ENCODE measurements at places on chromosomes 11 and 22.

DNA sequence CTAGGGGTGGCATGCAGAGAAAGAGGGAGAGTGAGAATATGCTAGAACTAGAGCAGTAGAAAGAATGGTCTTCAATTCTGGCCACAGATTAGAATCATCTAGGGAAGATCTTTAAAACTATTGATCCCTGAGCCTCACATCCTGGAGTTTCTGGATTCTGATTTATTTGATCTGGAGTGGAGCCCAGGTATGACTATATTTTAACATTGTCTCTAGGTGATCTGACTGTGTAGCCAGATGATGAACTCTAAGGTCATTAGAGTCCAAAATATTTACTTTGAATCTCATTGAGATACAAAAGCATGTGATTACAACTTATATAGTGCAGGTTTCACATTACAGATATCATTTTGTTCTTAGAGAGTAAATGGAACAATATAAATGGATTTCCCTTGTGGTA is 79.7 kb downstream of the FDX1 start:
- no peak for DNase-seq

DNA sequence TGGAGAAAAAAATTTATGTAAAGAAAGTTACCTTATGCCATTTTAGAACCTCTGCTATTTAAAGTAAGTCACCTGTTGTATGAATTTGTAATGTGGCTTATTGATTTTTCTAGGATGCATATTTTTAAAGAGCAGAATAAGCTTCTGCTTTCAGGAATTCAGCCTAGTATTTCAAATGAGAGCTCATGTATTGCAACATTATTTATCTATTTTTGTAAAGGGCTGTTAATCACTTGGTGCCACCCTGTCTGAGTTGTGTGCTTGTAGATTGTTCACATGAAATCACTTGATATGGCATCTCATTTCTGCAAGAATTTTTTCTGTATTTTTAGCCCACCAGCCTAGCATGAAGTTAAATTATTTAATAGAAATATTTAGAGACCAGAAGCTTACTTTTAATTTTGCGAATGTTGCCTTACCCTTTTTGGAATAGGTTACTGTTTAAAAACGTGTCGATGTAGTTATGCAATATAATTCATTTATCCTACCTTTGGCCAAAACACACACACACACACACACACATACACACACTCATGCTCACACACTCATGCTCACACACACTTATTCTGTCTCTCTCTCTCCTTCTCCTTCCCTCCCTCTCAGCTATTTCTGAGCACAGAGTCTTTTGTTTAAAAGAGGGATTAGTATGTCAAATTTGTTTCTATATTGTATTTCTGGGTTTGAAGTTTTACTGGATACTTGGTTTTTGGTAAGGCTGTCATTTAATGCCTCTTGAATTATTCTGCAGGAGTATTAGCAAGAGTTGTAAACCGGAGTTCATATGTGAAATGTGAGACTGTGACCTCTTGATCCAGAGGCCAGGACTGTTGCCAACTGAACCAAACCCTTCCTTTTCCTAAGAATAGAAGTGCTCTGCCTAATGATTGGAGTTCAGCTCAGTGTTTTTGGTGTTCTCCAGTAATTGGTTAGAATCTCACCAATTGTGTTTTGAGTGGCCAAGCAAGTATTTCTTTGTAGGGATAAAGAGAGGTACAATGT is 34.4 kb downstream of the YAP1 start:
- no peak for DNase-seq

- peak; percentile 79 for DNase-seq
Observed at GRCh38 chr11:554428-555226, 5.9 kb downstream of the LMNTD2 start.

DNA sequence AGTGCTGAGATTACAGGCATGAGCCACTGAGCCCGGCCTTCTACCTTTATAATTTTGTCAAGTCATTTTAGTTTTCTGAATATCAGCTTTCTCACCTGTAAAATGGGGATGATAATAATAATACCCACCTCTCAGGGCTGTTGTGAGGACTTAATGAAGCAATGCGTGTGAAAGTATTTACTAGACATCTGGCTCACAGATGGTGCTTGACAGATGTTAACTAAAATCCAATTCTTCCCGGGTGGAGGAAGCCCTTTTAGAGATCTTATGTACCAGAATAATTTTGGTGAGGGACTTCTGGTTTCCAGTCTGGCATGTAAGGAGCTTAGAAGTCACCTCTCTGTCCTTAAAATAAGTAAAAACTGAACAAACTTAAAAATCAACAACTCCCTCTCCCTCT is 43.7 kb upstream of the NUP160 start:
- DNase-seq, result no peak

DNA sequence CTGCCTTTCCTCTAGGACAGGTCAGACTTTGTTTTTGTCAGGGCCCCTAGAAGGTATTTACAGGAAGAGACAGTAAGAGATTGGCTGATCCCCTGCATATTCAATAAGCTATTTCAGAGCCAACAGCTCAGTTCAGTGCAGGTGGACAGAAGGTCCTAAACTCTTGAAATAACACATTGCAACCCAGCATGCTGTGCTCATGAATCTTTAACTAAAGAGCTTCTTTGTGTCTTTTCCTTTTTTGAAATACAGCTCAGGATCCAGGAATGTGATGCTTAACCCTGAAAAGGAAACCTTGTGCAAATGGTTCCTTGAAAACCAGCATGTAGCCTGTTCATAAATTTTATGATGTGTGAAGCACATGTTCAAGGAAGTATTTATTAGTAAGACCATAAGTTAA is 43.9 kb downstream of the BBOX1 start:
- no peak for DNase-seq

All from frontal cortex (tissue), 4 donors.